ENCODE measurements at places on chromosomes 2 and 18.

DNA sequence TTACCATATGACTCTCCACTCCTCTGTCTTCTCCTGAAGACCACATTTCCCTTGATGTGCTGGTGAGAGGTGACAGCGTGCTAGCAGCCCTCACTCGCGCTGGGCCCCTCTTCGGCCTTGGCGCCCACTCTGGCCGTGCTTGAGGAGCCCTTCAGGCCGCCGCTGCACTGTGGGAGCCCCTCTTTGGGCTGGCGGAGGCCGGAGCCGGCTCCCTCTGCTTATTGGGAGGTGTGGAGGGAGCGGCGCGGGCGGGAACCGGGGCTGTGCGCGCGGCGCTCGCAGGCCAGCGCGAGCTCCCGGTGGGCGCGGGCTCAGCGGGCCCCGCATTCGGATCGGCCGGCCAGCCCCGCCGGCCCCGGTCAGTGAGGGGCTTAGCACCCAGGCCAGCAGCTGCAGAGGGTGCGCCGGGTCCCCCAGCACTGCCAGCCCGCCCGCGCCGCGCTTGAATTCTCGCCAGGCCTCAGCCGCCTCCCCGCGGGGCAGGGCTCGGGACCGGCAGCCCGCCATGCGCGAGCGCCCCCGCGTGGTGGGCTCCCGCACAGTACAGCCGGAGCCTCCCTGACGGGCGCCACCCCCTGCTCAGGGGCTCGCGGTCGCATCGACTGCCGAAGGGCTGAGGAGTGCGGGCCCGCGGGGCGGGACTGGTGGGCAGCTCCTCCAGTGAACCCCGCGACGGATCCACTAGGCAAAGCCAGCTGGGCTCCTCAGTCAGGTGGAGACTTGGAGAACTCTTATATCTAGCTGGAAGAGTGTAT, 246.6 kb upstream of the REG3G start:
- no peak for DNase-seq

DNA sequence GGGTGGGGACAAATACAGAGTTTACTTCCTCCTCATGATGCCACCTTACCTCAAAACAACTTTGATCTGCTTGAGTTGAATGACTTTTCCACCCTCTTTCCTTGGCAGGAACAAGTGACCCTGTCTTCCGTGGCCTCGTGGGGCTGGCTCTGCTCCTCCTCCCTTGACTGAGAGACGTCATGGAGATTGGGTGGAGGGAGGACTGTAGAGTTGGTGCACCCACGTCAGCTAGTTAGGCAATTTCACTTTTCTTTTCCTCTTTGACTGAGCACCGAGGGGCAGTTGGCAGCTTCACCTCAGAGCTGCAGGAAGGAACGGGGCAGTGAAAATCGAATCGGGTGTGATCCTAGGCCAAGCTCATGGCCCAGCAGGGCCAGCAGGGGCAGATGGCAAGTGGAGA, at the start of gene SP140:
Gene SP140, plus strand, starts transcription at position 251 of the 400 bp plus-strand sequence. Its CDS starts 109 bp downstream, at position 360.
- DNase-seq = no peak

DNA sequence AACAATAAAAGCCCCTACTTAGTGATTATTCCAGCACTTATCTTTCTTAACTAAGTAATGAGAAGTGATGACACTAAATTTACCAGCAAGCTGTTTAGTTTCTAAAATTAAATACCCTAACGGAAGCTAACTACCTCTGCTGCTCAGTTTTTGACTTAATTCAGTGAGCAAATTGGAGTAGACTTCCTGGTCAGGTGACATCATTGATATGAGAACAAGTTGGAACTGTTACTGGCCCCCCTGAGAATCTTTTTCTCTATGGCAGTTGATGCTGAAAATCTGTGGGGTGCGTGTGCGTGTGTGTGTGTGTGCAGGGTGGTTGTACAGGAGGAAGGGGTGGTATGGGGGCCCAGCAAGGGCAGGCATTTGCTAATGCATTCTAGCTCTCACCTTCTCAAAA, 35.5 kb upstream of the BMP10 start:
- no peak for DNase-seq

GRCh38 chr2:211423018-211423417, 866.6 kb downstream of the CPS1 start:
- DNase-seq = no peak

GRCh38 chr2:83063511-83063910, 1395.6 kb downstream of the SUCLG1 start:
- DNase-seq = no peak

DNA sequence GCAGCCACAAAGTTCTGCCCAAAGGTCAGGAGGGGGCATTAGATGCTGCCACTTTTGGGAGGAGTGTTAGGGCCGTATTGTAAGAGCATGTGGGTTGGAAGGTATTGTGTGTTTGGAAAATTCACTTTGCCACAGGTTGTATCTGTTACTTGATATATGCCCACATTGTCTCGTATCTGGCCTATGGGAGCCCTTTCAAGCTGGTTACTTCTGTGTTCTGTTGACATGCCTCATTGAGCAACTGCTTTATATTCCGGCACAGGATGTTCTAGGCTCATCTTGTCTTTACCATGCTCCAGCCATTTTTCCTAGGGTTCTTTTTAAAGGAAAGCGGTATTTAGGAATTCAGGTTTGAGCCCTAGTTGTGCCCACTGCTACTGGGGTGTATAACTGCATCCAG, 6.0 kb downstream of the ADNP2 start:
- no peak for DNase-seq

DNA sequence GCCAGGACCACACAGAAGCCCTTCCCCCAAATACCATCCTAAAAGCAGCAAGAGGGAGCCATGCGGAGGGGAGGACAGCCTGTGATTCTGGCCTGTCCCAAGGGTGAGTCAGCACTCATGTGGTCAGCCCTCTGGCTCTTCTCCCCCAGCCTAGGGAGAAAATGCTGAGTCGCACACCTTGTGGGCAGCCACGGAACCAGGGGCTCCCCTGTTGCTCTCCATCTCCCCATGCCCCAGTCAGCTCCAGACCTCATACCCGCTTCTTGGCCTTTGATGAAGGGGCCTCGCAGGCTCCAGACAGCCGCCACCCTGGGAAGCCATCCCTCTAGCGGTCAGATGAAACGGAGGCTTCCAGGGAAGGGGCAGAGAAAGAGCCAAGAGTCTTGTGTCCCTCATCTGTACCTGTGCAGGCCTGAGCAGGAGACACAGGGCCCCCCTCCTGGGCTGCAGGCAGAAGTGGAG, 181.3 kb upstream of the SIX2 start:
- DNase-seq = no peak

DNA sequence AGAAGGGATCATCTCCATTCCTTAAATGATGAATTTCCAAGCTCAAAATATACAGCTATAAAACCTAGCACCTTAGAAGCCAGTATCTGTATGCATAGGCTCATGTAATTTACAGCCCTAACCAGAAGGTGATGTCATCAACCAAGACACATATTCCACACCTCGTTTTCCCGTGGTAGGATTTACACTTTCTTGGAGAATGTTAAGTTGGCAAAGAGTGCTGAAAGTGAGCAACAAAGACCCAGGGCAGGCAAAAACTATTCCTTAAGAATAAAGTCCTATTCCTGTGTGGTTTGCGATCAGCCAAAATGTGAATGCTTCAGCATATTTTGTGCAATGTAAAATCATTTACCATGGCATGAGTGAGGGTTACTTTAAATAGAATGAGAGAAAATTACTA, 247.1 kb downstream of the OSR1 start:
- no peak for DNase-seq

DNA sequence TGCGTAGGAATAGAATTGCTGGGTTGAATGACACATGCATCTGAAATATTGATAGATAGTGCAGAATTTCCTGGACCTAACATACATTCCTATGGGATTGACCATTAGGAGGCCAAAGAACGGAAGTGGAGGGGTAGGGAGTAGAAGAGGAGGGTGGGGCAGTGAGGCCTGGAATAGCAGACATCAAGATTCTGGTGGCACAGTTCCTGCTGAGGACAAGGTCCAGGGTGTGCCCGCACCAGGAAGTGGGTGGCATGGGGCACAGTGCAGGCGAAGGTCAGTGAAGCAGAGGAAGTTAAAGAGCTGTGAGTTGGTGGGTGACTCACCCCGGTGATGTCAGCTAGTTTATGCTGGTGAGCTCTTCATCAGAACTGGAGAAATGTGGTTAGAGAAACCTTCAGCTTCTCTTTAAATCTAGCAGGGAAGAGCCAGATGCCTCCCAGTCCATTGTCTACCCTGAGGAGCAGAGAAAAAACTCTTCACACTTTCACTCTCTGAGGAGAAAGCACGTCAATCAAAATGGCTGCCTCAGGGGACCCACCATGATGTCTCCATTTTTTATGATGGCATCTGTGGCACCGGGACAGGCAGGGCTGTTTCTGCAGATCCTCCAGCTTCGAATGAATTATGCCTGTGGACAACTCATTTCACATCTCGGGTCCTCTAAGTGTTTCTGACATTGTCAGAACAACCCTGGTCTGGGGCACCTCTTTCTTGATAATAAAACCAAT, 55.9 kb upstream of the CTLA4 start:
- DNase-seq = no peak

GRCh38 chr18:8910843-8911242, 191.7 kb upstream of the NDUFV2 start:
- no peak for DNase-seq

DNA sequence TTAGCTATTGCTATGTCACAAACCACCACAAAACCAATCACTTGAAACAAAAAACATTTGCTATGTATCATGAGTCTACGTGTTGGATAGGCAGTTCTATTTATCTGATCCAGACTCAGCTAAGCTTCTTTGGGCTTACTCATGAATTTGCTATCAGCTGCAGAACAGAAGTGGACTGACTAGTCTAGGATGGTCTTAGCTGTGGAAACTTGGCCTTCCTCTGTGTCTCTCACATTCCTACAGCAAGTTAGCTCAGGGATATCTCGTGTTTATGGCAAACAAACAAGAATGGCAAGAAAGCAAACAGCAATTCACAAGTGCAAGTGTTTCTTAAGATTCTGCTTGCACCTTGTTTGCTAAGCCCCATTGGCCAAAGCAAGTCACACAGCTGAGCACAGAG, 288.0 kb upstream of the TNP1 start:
- no peak for DNase-seq

- DNase-seq = no peak
Observed at GRCh38 chr18:26005950-26006349, 84.5 kb downstream of the SS18 start.

GRCh38 chr18:26336572-26336971, 110.3 kb downstream of the TAF4B start:
- DNase-seq = no peak
